Cardiac ventricle fibroblast (primary cell): ENCODE measurements at places on chromosomes 3 and 15. TPM values are rescaled to one million over a fixed set of nuclear protein-coding genes. Genes with fewer than 3 reads are reported as not detected.

The GOLGA6D gene
- not detected in 2 replicates for total RNA-seq

The OSTN gene
- not detected in 2 replicates for total RNA-seq

The KLHL40 gene
- total RNA-seq, result not detected in 2 replicates

The C15orf62 gene
- 0.05 and 0.25 TPM in 2 replicates for total RNA-seq

The ROBO1 gene
- total RNA-seq, result 38.6 and 42.6 TPM in 2 replicates

The UACA gene
- 41.1 and 44.5 TPM in 2 replicates for total RNA-seq

The CCDC9B gene
- total RNA-seq, result 0.44 and 1.3 TPM in 2 replicates

The UROC1 gene
- total RNA-seq, result not detected in 2 replicates

The VPS39 gene
- 62.2 and 63.1 TPM in 2 replicates for total RNA-seq

The CCR8 gene
- total RNA-seq, result not detected in 2 replicates

The IL17RD gene
- 1.00 and 1.9 TPM in 2 replicates for total RNA-seq

The OPA1 gene
- total RNA-seq, result 23.3 and 30.0 TPM in 2 replicates
